ENCODE measurements at places on chromosomes 2 and 18.

- DNase-seq = peak; percentile 24
Observed at GRCh38 chr2:11746807-11747459, 501 bp downstream of the LPIN1 start.

DNA sequence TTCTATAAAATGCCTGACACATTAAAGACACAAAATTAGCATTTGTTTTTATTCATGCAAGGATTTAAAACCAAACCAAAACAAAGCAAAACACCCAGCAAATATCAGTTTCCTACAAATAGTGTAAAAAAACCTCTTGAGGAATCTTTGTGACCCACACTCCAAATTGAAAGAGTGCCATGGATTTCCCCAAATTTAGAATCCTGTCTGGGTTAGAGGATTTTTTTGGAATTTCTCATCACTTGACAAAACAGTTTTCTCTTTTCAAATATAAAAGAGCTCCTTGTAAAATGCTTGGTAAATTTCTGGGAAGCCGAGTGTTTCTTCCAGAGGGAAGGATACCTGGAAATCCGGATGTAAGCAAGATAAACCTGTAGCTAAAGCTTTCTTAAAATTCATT is 1.7 kb upstream of the FN1 start:
- no peak for DNase-seq

DNA sequence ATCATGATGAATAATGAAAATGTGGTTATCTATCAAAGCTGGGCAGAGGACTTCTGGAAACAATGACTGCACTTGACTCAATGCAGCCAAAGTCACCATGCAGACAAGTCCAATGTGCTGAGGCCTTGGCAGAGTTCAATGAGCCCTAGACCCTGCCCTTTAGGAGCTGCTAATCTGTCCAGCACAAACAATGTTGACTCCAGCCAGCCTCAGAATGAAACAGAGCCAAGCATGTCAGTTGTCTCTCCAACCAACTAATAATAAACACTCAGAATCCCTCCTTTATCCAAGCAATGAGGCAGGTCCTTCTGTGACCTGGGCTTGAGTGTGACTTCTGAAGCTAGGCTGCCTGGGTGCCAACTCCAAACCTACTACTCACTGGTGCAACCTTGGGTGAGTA is 270.6 kb downstream of the BCL11A start:
- no peak for DNase-seq

DNA sequence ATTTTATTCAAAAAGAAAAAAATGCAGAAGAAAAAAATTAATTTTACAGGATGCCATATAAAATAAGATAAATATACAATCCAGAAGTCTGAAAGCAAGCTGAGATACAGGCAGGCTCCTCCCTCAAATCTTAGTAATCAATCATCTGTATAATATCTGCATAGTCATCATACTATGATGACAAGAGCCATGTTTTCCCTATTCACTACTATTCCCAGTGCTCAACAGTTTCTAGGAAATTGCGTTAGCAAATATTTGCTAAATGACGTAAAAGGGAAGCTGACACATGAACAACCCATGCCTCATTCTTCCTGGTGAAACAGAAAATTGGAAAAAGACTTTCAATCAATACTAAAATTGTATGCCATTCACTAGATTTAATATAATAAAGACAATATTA is 793.2 kb downstream of the SUCLG1 start:
- no peak for DNase-seq

GRCh38 chr18:13449651-13450050 is 231.1 kb downstream of the LDLRAD4 start:
- DNase-seq = no peak

DNA sequence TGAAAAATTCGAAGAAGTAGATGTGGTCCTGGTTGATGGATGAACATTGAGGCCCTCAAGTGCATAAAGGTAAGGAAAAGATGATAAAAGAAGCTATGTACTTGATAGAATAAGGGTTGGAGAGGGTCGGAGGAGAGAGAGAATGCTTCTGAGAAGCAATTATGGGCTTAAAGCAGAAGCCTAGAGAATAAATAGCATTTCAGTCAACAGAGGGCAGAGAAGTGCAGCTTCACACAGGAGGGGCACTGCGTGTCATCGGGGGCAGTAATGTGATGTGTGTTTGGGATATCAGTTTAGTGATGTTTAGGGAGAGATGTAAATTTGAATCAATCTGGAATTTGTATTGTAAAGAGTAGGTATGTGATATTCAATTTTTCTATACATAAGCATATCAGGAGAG is 334.5 kb downstream of the PIK3C3 start:
- DNase-seq = no peak

- no peak for DNase-seq
Observed at GRCh38 chr2:157932480-157933159, 56.5 kb upstream of the ACVR1 start.

GRCh38 chr18:34224423-34225217 is at the start of gene NOL4:
Gene NOL4 (minus strand): TSS chr18:34224913. CDS start chr18:34223253, 1,660 bp downstream.
- DNase-seq = no peak

- DNase-seq = no peak
Observed at GRCh38 chr2:9984871-9985480, 33.5 kb downstream of the GRHL1 start.

DNA sequence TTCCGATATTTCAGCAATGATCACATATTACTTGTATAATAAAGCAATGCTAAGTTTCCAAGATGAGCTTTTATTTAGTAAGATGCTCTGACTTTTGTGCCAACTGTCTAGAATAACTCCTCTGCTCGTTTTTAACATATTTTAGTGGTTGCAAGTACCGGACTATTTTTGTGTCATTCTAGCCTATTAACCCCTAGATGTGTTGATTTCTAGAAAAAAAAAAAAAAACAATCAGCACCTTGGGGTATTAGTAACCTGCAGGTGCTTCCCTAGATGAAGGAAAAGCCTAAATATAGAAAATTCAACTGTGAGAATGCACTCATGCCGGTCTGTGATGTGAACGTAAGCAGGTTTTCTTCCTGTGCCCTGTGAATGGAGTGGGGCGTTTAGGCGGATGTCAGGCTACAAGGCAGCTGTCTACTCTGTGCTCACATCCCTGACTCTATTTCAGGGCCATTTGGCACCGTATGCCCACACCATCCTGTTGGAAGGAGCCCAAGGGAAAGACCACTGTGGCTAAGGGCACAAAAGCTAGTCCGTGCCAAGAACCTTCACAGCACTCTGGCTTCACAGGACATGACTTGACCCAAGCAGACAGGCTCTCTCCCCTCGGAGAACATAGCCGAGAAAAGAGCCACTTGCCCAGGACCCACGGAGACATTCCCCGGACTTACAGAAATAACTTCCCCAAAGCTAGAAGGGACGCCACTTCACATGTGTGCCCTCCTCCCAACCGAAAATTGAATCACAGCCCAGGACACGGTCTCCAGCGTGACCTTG is 60.9 kb upstream of the AGAP1 start:
- DNase-seq = no peak

DNA sequence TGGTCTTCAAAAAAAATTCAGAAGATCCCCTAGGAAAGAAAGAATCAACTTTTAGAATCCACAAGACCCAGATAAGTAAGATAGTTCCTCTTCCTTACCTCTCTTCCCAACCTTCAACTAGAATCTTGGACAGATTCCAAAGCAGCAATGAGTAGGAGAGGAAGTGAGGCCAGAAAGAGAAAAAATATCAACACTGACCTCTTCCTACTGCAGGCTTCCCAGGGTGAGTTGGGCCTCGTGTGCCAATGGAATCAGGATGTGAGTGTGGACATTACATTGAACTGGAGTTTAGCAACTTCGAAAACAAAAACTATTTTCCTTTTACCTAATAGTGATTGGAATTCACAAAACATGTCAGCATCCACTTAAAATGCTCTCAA is 102.5 kb upstream of the PIEZO2 start:
- no peak for DNase-seq

DNA sequence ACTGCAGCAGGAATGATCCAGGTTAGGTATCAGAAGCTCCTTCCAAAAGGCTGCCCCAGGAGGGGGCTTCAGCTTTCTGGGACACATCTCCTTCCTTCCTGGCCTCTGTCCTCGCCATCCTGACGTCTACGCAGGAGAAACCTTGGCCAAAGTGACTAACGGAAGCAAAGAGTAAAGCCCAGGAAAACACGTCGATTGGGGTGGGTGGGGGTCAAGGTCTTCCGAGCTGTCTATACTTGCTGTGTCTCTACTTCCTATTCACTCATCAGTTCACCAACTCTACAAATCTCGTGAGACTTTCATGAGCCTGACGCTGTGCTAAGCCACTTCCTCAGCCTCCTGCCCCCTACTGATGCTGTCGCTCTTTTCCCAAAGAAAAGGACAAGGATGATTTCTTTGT is 212.6 kb downstream of the TNS1 start:
- no peak for DNase-seq

- no peak for DNase-seq
Observed at GRCh38 chr2:232421189-232421785, 14.6 kb downstream of the ALPG start.

DNA sequence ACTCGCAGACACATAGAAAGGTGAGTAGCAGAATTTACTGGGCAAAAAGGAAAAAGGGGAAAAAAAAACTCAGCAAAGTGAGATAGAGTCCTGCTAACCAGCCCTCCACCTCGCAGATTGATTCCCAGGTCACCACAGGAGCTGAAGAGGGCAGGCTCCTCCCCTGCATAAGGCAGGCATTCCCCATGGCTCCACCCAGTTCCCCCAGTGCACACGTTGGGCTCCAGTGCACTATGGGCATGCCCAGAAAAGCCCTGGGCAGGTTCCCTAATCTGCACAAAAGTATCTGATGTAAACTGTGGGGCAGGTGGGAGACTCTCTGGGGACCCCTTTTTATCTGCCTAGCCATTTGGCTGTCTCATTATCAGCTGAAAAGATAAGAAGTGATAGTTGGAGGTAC is 461.2 kb upstream of the TMEFF2 start:
- DNase-seq = no peak

DNA sequence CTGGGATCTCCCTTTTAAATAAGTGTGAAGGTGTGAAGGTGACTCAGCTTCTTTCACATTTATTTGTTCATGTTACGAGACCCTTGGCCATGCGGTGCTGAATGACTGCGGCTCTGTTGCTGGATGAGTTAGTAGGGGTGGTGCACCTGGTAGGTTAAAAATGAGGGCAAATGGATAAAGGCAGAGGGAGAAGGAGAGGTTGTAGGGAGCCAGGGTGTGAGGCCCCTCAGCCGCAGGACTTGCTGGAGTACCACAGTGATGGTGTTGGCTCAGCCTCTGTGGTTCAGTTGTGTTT is 164.2 kb downstream of the NAPG start:
- no peak for DNase-seq

DNA sequence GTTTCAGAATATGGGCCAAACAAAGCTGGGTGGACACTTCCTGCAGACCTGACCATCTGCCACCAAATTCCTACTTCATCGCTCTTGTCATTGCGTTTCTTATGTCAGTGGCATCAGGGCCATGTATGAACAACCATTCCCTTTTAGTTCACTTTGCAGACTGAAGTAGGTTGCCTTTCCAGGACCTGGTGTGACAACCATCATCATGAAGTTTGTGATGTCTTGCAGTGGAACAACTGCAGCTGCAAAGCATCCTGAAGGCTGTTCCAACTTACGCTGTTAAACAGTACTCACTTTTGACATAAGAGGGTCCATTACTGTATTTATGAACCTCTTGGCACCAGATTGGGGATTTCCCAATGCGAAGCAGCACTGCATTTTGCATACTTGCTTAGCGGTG is 511.6 kb downstream of the ARHGAP15 start:
- DNase-seq = no peak

GRCh38 chr18:41390309-41390708 is 564.7 kb upstream of the PIK3C3 start:
- DNase-seq = no peak

DNA sequence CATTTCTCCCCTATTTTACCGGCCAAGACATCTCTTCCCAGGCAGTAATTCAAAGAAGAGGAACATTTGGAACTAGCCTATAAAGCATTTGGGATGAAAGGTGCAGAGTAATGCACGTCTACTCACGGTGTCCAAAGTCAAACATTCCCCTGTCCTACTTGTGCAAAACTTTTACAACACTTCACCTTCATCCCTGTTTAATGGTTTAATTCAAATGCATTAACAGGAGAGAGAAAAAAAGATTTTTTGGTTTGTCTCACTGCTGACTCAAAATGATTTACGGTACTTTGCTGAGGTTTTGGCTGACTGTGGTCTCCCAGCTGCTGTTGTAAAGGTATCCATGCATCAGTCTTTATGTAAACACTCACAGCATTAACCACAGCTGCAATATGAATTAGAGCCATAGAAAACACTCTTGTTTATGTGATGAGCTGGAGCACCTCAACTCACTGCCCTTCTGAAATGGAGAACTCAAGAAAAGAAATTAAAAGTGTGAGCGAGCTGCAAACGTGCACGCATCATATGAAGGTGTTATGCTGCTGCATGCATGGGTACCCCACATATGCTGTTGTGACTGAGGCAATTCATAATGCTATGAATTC is 220.5 kb downstream of the PIEZO2 start:
- DNase-seq = no peak

GRCh38 chr2:9844576-9844975 is 1.3 kb downstream of the TAF1B start:
- no peak for DNase-seq

DNA sequence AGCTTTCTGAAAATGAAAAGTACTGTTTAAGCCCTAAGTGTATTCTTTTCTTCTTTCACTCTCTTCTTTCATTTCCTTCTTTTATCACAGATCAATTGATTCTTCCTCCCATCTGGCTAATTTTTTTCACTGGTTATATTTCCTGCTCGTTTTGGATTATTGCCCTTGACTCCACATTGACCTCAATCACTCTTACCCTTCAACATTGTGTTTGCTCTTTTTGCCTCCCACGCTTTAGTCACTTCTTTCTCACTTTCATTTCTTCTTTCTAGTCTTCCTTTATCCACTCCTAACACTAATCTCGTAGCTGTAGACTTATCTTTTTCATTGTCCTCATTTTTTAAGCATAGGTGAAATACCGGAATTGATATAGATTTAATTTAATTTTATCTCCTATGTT is 320.3 kb upstream of the VRK2 start:
- DNase-seq = no peak

DNA sequence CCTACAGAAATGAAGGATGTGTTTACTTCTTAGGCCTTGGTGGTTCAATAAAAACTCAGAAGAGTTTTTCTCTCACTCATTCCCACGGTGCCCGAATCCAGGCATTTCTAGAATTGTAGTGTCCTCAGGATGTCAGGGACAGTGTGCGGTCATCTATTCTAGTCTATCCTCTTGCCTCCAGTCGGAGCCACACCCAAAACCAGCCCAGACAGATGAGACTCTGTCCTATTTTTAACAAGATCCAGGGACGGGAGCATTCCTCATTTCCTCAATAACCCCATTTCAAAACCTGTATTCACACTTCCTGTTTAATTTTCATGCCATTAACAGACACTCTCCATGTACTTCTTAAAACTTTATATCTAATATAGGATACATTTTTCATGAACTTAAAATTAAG is 11.6 kb upstream of the RBMS1 start:
- no peak for DNase-seq
